Forelimb muscle (tissue), 1 donor: ENCODE measurements at places on chromosomes 7 and 10.
A peak's percentile ranks its signal among the peaks of the same experiment; 100 is the strongest.

DNA sequence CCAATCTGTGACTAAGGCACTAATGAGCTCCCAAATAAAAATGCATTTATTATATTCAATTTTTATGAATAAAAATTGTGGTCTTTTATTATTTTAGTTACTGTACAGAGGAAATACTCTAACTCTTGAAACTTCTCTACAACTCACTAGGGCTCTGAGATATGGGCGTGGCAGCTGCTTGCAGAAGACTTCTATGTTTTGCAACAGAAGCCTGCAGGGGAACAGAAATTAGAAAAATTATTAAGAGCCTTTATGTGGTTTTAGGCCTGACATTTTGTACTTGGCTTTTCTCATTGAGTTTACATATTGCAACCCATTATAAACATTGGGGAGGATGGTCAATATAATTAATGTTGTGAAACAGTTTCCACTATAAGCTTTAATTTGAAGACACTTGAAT, 581.4 kb downstream of the TNS3 start:
- no peak for DNase-seq

DNA sequence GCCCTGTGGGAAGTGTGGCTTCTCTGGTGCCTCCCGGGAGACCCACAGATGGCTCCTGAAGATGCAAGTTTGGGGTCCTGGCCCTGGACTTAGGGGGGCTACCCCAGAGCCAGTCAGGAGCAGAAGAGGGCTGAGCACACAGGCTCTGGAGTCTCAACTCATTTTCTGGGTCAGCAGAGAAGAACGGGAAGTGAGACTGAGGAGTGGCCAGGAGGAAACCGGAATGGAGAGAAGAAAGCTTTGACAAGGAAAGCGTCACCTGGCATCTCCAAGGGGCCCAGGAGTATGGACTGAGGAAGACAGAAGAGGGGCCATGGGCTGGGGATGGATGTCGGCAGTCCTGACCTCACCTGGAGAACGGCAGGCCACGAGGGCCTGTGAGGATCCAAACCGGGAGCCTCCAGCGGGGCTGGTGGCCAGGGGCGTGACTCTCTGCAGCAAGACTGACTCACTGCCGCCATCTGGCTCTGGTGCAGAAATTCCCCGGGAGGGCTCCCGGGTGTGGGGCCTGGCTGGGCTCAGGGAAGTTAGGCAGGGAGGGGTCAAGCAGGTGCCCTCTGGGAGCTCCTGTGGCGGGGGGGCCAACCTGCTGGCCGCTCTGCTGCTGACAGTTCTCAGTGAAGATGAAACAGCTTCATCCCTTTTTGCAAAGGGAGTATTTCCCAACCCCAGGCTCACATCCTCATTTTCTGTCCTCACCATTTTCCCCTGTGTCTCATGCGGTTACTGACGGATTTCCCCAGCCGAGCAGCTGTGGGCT, 23.6 kb downstream of the DAGLB start:
- no peak for DNase-seq

DNA sequence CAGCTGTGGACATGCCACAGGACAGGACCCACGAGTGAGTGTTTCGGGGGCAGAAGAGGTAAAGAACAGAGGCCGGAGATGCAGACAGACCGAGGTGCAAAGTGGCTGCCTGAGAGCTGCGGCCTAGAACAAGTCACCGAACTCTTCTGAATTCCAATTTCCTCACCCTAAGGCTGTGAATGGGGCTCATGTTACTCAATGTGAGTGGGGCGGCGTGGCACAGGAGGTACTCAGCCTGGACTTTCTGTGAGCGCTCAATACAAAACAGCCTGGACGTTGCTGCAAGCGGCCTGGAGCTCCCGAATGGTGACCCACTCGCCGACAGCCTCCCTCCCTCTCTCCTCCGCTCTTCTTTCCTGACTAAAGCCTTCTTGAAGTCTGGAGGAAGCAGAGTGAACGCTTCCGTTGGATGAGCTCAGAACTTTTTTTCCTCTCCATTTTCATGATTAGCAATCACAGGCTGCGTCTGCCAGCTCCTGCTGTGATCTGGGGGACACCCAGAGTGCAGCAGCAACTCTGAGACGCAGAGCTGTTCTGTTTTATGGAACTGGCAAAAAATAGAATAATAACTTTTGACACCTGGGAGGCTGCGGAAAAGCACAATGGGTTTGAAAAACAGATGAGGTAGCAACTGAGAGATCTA, 108.5 kb downstream of the PTPRN2 start:
- DNase-seq = no peak

DNA sequence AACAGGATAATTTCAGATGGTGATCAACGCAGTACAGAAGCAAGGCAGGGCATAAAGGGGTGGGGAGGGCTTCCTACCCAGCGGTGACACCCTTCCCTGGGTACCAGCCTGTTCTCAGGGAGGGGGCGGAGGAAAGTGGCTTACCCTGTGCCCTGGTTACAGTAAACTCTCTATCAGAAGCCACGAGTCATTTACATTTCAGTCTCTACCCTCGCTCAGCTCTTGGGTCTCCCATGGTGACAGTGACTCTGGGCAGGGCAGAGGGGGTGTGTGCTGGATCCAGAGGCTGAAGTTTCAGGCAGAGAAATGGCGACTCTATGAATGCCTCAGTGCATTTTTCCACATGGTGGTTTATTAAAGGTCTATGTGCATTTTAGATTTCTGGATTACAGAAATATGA, 107.0 kb downstream of the ADARB2 start:
- DNase-seq = no peak

DNA sequence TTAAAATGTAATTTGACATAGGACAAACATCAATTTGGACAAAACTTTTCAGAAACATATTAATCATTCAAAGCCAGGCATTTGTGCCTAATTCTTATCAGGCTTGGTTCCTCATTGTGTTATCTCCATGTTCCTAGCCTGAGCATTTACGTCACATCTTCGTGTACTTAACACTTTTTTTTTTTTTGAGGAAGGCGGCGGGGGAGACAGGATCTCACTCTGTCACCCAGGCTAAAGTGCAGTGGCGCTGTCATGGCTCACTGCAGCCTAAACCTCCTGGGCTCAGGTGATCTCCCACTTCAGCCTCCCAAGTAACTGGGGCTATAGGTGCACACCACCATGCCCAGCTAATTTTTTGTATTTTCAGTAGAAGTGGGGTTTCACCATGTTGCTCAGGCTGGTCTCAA, 19.8 kb downstream of the HNRNPA2B1 start:
- no peak for DNase-seq

- no peak for DNase-seq
Measured at GRCh38 chr7:6151994-6152735, 120.3 kb downstream of the CYTH3 start.

DNA sequence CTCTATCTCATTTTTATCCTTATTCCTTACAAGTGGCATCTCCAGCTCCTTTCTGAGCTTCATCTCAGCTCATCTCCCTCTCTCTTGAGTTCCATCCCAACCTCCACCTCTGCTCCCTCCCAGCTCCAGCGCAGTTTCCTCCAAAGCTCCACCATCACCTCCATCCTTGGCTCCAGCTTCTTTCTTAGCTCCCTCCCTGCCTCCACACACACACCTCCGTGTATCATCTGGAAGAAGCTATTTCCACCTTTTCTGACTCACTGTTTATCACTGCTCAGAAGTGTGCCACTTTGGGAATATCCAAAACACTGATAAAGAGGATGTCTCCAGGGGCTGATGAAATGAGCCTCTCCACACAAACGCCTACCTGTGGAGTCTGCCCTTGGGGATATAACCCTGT, 481.4 kb downstream of the PTPRN2 start:
- DNase-seq = no peak

DNA sequence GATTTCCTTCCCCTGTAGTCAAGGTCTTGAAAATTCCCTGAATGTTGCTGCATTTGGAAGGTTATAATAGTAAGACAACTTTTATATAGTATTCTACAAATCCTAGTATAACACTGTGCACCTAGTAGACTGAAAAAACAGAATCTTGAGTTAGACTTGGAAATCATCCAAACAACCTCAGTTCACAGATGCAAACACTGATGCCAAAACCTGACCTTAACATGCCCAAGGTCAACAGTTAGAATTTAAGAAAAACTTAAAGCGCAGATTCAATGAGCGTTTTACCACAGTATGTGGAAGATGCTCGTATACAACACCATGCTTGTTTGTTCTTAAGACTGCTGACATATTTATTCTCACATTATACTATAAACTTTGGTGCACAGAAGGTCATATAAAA, 3.0 kb downstream of the PIP4K2A start:
- DNase-seq = no peak

DNA sequence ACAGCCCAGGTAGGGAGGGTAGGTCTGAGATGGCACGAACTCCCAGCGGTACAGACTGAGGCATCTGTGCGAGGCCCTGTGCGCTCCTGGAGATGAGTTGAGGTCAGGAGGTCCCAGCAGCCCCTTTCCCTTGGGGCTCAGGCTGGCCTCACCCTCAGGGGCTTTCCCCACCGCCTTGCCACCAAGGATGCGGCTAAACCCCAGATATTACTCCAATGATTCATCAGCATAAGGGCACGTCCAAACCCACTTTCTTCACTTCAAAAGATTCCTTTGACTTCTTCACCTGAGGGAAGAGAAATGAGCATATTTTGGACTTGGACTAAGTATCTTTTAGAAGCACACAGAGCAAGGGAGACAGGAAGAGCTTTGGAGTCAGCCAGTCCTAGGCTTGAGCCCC, 20.3 kb downstream of the UROS start:
- DNase-seq = no peak

- DNase-seq = no peak
Measured at GRCh38 chr10:27820637-27821036, 75.0 kb upstream of the MKX start.

DNA sequence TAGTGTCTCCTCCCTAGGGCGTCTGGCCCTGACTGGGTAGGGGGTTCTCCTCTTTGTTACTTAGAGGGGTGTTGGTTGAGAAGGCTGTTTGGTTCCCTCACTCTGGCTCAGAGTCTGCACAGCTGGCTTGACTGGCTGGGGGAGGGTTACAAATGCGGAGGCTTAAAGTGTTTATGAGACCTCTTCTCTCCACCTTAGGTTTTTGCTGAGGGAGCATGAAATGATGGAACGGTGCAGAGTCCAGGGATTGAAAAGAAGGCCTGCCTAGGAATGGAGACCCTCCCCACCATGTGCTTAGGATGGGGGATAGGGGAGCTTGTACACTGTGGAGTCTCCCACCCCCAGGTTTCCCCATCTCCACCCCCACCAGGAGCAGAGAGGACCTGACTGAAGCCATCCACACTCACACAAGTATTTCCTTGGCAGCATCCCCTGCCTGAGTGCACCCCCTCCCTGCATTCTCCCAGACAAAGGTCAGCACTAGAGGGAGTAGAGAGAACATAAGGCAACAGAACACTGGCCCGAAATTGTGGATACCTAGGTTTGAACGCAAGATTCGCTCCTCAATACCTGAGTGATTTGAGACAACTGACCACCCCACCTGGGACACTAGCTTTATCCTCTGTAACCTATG, 1.7 kb upstream of the LDB1 start:
- DNase-seq = no peak

GRCh38 chr10:73768881-73769280, 13.0 kb upstream of the CHCHD1 start:
- no peak for DNase-seq

DNA sequence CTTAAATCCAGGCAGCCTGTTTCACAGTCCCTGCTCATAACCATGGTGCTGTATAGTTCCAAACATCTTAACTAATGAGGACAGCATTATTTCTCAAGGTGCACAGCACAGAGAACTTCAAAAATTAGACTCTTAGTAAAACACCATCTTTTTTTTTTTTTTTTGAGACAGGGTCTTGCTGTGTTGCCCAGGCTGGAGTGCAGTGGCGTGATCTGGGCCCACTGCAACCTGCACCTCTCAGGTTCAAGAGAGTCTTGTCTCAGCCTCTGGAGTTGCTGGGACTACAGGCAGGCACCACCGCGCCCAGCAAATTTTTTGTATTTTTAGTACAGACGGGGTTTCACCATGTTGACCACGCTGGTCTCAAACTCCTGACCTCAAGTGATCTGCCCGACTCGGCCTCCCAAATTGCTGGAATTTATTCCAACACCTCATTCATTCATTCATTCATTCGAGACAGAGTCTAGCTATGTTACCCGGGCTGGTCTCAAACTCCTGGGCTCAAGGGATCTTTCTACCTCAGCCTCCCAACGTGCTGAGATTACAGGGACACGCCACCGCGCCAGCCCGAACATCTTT, 507 bp upstream of the TMEM254 start:
- no peak for DNase-seq

DNA sequence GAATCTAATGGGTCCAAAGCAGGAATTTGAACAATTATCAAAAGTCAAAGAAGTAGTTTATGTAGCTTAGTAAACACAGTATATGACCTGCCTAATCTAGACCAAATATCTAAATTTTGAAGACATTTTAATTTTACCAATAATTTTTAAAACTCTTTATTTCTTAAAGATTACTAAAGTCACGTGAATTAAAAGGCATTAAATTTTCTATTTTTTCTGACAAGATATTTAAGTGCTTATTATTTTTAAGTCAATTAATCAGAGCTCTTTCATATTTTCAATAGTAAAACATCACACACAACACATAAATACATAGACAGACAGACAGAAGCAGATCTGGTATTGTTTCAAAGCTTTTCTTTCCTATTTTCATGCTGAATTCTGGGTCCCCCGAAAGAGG, 89.5 kb downstream of the ZNF467 start:
- DNase-seq = no peak

GRCh38 chr10:22733992-22734391, 19.6 kb upstream of the PIP4K2A start:
- no peak for DNase-seq

- no peak for DNase-seq
Measured at GRCh38 chr7:51446785-51447184, 130.2 kb upstream of the COBL start.

DNA sequence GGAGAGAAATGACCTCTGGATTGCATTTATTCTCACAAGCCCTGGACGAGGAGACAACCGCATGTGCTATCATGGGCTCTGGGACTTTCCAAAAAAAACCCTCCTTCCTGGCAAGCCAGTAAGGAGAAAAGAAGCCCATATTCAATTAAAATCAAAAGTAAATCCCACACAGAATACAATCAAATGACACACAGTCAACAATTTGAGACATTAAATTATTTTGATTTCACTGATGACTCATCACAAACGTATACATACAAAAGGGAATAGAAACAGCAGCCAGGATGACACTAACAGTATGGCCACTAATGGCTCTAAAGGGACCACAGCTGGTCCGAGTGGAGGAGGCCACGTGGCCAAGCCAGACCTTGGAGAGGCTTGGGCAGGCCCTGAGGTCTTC, 24.9 kb downstream of the LRRC20 start:
- no peak for DNase-seq

DNA sequence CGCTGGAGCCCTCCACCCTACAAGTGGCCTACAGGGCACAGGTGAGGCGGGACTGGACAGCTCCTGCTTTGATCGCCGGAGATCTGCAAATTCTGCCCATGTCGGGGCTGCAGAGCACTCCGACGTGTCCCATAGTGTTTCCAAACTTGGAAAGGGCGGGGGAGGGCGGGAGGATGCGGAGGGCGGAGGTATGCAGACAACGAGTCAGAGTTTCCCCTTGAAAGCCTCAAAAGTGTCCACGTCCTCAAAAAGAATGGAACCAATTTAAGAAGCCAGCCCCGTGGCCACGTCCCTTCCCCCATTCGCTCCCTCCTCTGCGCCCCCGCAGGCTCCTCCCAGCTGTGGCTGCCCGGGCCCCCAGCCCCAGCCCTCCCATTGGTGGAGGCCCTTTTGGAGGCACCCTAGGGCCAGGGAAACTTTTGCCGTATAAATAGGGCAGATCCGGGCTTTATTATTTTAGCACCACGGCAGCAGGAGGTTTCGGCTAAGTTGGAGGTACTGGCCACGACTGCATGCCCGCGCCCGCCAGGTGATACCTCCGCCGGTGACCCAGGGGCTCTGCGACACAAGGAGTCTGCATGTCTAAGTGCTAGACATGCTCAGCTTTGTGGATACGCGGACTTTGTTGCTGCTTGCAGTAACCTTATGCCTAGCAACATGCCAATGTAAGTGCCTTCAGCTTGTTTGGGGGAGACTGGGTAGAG, at the start of gene COL1A2:
TSS of gene COL1A2 (plus strand) at position 459 of the 704 bp plus-strand sequence. CDS start at position 596, 137 bp downstream.
- DNase-seq = peak; percentile 97
